H54 (cell line): ENCODE measurements at places on chromosomes 5 and 9.

- no peak for DNase-seq
Observed at GRCh38 chr5:170103447-170103846, 2.2 kb upstream of the FOXI1 start.

GRCh38 chr5:73096239-73096575, 24.2 kb upstream of the TMEM171 start:
- no peak for DNase-seq

DNA sequence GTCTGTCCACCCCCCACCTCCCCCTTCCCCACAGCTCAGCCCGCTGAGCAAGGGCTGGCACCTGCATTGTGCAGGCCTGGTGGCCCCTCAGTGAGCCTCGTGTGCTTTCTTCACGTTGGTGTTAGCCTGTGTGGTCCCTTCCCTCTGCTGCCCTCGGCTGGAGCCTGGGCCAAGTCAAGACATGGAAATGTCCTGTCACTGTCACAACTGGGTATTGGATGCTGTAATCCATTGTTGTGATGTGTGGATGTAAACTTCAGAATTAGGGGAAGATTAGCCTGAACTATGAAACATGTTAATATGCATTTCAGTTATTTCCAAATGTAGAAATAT, 103.9 kb downstream of the TRIO start:
- DNase-seq: no peak

- DNase-seq: no peak
Observed at GRCh38 chr9:29730163-29730562, 2156.9 kb upstream of the C9orf72 start.

DNA sequence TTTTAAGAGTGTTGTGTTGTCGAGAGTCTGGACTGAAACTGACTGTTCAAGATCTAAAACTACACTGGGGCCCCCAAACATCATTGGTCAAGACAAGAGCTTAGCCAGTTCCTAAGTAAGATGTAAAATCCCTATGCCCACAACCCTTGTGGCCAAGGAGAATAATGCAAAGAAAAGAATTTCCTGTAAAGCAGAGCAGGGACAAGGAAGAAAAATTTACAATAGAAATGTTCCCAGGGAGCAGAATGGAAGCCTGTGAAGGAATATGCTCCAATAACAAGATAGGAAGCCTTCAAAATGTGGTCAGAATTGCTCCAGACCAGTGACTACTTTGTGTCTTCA, 20.4 kb downstream of the PPP1R2B start:
- DNase-seq: no peak

DNA sequence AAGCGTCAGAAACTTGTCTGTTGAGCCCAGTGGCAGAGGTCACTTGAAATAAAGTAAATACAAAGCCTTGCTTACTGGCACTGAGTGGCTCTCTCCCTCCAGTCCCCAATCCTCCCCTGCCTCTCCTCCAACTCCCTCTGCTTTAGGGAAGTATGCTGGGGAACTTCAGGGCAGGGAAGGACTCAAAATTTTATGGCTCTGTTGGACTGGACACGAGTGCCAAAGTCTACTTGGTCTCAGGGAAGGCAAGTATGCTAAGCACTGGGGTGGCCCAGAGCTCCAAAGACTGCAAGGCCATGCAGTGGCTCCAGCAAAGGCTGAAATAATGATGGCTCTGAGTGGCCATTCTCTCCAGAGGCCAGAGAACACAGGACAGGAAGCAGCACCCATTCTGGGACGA, 9.6 kb downstream of the PLGRKT start:
- no peak for DNase-seq
